Renal cortex interstitium (tissue), 15 donors: ENCODE measurements at places on chromosomes 3 and 15. TPM values are rescaled to one million over a fixed set of nuclear protein-coding genes. Genes with fewer than 3 reads are reported as not detected.

DNA sequence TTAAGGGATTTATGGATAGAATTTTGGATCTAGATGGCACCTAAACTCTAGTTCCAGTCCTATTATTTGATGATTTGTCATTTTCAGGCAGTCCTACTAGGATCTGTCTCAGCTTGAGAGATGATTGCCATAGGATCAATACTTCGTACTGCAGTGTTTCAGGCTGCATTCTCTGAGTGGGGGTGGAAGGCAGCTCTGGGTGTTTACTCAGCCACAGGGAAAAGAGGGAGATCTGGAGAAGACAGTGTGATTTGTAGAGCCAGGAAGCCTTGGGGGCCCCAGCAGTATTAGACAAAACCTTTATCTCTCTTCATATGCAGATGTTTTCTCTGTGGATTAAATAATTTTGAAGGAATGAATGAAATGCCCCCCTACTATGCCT, 188.4 kb upstream of the SYNPR start:
- DNase-seq: no peak

DNA sequence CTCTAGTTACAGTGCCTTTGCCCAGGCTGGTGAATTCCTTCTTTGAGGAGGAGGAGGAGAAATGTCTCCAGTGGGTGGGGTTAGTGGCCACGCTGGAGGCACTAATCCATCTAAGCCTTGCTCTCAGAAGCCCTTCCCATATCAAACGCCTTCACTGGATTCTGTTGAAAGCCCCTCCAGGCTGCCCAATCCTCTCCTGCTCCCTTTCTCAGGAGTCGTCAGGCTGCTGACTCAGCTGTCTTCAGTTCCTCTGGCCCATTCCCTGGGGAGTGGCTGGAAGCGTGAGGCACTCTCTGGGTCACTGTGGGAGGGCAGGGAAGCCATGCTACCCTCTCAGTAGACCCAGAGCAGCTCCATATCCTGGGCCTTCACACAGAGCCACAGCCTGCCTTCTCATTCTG, 2.7 kb downstream of the AP2M1 start:
- DNase-seq: no peak

- DNase-seq: no peak
Observed at GRCh38 chr3:62139957-62140356, 233.4 kb downstream of the FEZF2 start.

DNA sequence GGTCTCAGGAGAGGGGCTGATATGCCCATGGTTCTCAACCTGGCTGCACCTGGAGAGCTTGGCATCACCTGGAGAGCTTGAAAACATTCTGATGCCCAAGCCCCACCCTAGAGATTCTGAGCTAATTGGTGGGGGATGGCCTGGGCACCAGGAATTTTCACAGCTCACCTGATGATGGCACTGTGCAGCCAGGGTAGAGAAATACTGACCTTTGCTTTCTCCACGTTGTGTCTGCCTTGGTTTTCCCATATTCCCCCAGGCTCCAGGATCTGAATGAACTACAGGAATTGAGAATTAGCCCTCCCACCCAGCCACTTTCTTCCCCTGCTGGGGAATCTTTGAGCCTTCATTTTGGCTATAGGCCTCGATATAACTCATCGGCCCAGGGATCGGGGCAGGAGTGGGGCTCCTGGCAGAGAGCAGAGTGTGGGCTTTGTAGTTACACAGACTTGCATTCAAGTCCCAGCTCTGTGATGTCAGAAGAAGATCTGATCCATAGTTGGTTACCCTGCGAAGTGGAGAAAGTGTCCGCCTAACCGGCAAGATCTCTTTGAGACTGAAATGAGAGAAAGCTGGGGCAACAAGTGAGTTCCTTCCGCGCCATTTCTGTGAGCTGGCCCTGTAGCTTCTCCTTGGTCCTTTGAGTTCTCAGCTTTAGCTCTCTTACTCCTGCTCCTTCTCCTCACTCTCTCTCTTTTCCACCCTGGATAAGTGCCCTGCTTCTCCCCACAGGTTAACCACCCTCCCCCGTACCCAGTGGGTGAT, 33.1 kb upstream of the UBE2Q2 start:
- no peak for DNase-seq

DNA sequence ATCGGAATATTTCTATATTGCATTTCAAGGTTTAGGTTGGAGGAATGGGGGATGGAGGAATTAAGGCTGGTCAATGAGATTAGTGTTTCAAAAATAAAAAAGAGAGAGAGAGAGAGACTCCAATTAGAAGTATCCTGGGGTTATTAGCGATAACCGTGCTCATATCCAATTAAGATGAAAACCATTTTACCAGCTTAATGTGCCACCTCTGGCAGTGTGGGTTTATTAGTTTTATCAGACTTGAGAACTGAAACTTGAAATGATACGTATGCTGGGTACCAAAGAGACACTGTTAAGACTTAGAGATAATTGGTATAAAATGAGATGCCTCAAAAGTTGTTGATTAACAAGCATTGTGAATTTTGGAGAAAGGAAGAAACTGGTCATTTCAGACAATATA, 251.5 kb upstream of the NR2F2 start:
- no peak for DNase-seq

DNA sequence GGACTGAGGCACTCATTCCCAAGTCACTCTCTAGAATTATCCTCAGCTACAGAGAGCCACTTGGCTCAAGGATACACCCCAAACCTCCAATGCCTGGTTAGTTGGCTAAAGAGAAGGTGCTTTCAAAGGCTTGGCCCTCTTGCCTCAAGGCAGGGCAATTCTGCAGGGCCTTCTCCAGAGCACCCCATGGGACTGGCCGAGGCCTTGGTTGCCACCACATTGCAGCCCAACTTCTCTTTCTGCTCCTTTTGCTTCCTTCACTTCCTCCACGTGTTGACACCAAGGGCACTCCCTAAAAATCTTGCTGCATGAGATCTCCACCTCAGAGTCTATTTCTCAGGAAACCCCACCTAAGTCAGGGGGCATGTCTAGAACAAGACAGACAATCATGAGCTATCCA, 36.7 kb downstream of the MEGF11 start:
- DNase-seq: no peak

GRCh38 chr3:56680054-56680580, 2.9 kb downstream of the TASOR start:
- DNase-seq: no peak

The UBAP1L gene
- polyA plus RNA-seq: 3.9 TPM

DNA sequence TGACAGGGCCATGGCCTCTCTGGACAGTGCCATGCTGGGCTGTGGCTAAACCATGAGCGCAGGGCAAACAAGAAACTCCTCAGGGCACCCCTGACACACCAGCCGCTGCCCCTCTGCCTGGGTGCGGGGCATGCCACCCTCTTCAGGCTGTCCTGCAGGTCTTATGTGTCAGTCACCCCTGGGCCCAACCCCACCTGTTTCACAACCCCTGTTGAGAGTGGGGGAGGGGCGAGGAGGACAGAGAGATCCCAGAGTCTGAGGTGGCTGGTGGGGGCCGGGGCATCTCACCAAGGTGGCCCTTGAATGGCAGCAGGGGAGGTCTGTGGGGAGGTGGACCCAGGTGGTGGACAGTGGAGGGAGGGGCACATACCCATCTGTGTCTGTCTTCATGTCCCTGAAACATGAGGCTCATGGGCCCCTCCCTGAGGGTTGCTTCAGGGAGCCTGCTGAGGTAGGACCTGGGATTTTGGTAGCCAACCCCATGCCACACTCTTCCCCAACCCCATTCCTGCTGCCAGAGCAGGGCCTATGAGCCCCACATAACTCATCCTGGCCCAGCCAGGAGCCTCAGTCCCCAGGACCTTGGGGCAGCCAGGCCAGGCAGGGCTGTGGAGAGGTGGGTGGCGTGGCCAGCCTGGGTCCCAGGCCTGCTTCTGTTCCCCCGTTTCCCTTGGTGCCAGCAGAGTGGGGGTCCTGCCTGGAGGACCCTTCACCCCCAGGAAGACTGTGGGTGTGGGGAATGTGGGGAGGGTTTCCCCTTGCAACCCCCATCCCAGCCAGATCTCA, 1.7 kb upstream of the STAB1 start:
- DNase-seq: no peak

- DNase-seq: no peak
Observed at GRCh38 chr3:78867409-78868372, 900.1 kb downstream of the ROBO1 start.

DNA sequence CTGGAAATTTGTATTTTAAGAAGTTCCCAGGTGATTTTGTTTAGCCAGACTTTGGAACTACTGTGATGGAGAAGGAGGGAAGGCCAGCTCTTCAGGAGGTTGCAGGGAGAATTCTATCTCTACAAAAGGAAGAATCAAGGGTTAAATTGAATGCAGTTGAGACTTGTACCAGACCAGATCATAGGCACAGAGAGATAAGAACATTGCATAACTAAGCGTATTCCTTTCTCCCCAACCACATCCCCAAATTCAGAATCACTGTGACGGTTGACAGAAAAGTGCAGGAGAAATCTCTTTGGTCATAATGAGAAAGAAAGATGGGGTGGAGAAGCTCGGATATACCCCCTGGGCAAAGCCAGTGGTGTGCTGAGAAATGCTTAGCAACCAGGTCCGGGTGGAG, 7.2 kb downstream of the PLD1 start:
- no peak for DNase-seq

GRCh38 chr15:77607111-77607893, 25.4 kb downstream of the LINGO1 start:
- DNase-seq: no peak

DNA sequence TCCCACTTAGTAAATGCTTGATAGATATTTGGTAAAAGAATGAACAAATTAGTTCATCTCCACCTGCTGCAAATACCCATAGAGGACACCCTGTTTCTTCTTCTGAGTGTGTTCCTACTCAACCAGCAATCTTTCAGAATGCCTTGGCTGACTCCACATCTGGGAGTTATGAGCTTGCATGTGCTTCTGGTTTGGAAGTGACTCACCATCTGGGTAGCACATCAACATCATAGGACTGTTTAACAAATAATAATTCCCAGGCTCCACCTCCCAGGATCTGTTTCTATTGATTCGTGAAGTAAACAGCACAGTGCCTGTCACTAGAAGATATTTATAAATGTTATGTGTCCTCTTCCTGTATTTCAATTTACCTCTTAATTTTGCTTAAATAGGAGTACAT, 580.1 kb downstream of the ROBO2 start:
- no peak for DNase-seq

- DNase-seq: no peak
Observed at GRCh38 chr3:175612487-175613196, 753.5 kb downstream of the NAALADL2 start.

- DNase-seq: no peak
Observed at GRCh38 chr3:56055546-56055945, 412.7 kb downstream of the ERC2 start.

GRCh38 chr15:68897016-68897415, 33.3 kb upstream of the SPESP1 start:
- no peak for DNase-seq

GRCh38 chr3:133410191-133410892, 10.5 kb downstream of the BFSP2 start:
- DNase-seq: no peak

DNA sequence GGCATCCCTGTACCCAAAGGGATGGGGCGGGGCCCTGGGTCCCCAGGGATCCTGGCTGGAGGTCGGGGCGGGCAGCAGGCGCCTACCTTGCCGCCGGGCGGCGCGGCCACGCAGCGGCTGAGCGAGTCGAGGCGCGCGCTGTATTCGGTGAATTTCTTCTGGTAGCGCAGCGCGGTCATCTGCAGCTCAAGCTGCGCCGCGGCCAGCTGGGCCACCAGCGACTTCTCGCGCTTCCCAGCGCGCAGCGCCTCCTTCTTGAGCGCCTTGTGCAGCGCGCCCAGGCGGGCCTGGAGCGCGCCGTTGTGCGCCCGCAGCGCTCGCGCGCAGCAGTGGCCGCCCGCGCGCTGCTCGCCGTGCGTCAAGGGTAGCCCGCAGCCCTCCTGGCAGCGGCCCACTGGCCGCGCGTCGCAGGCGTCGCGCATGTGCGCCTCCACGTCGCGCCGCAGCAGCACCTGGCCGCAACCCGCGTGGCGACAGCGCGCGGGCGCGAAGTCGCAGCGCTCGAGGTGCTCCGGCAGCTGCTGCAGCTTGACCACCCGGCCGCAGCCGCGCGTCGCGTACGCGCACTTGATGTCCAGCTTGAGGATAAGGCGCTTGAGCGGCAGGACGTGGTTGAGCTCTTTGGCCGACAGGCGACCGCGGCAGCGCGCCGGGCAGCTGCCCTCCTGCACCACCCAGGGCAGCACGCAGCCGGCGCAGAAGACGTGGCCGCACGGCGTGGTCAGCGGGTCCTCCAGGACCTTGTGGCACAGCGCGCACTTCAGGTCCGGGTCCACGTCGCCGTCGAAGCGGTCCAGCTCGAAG, 522 bp downstream of the PDZRN3 start:
- no peak for DNase-seq

GRCh38 chr3:138434875-138435772, 708 bp downstream of the ESYT3 start:
- peak; percentile 26 for DNase-seq

DNA sequence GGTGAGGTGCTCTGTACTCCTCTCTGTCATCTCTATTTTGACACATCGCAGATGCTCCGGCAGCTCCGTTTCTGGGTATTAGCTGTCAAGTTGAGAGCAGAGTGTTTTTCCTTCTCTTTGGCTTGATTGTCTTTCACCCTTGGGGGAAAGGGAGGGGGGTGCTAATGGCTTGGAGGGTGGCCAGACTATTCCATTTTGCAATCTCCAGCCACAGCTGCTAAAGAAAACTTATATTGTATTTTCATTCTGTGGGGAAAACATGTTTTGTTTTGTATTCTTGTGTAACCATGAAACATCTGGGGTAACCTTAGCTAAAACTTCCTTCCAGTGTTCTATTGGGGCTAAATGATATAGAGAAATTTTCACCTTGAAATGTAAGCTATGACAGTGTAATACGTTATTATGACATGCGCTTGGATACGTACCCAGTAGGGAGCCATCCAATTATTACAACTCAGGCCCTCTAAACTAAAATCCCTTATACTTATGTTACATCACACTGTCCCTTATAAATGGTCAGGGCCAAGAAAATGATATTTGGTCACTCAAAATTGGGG, 14.0 kb upstream of the LARP6 start:
- no peak for DNase-seq

The IQCH gene
- 8.5 TPM for polyA plus RNA-seq

The CTXN2 gene
- not detected for polyA plus RNA-seq

DNA sequence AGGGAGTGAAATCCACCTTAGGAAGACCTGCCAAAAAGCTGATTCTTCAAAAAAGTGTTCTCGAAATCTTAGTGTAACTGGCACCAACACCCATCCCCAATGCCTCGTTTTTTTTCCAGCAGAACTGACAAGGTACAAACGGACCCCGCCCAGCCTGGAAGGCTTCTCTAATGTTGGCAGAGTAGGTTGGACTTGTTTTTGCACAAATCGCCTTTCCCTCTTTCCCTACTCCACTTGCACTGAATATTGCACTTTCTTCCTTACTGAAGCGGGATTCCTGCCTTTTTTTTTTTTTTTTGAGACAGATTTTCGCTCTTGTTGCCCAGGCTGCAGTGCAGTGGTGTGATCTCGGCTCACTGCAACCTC, 544 bp upstream of the TIMMDC1 start:
- no peak for DNase-seq

The WDR93 gene
- 2.9 TPM for polyA plus RNA-seq

The ROPN1 gene
- 0.09 TPM for polyA plus RNA-seq

- no peak for DNase-seq
Observed at GRCh38 chr3:125079675-125080045, 23.9 kb upstream of the HEG1 start.

- DNase-seq: no peak
Observed at GRCh38 chr15:46293550-46293949, 658.7 kb downstream of the SQOR start.
